NCI-H187 treated with DMSO at 0.1 percent for 48 hours (cell line): ENCODE measurements at places on chromosomes 1 and 21.

DNA sequence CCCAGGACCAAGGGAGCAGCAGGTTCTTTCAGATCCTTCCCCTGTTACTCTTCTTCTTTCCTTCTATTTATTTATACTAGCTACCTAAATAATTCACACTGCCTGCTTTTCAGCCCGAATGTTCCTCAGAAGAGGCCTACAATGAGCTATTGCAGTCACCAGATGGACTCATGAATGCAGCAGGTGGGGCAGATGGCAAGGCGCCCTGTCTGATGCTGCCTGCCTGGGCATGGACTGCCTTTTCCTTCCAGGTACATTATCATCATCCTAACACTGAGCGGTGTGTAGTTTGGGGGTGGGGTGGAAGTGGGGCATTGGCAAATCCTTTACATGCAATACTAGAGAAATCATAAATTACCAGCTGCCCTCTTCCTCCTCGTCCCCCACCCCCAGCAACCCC lies 17.6 kb downstream of the ESRRG start:
- no peak for DNase-seq

GRCh38 chr1:34267326-34267725 lies 90.6 kb downstream of the C1orf94 start:
- no peak for DNase-seq

DNA sequence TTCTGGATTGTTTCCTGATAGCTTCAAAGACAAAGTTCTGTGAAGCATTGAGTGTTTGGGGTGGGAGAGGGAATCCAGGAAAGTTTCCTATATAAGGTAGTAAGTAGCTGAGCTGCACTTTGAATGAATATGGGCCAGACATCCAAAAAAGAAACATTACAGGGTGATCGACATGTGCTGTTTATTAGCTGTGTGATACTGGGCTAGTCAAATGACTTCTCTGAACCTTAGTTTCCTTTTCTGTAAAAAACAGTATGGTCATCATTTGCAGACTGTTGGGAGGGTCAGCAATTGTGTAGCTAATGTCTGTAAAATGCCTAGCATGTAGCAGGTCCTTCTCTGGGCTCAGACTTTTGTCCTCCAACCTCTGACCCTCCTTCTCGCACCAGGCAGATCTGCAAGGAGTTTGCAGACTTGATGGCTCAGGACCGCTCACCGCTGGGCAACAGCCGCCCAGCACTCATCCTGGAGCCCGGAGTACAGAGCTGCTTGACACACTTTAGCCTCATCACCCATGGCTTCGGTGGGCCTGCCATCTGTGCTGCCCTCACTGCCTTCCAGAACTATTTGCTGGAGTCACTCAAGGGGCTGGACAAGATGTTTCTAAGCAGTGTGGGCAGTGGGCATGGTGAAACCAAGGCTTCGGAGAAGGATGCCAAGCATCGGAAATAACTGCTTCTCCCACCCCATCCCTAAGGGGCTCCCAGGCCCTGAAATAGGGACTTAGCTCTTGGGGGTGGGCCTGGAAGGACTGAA lies 21.1 kb downstream of the TFAP2E start:
- DNase-seq, result no peak

DNA sequence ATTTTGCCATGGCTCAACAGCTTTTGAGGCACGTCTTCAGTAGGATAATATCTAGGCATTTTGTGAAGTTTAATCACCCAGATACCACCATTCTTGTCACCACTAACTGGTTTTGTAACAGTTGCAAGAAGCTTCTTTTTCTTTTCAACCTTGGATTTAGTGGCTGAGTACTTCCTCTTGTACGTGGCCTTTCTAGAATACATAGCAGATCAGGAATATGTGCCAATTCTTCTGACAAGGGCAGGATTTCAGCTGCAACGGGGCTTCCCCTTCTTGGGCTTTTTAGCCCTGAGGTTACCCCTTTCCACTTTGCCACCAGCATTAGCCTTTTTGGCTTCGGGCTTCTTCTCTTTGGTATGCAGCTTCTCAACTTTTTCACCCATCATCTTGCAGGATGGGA lies 79.3 kb upstream of the WARS2 start:
- no peak for DNase-seq

DNA sequence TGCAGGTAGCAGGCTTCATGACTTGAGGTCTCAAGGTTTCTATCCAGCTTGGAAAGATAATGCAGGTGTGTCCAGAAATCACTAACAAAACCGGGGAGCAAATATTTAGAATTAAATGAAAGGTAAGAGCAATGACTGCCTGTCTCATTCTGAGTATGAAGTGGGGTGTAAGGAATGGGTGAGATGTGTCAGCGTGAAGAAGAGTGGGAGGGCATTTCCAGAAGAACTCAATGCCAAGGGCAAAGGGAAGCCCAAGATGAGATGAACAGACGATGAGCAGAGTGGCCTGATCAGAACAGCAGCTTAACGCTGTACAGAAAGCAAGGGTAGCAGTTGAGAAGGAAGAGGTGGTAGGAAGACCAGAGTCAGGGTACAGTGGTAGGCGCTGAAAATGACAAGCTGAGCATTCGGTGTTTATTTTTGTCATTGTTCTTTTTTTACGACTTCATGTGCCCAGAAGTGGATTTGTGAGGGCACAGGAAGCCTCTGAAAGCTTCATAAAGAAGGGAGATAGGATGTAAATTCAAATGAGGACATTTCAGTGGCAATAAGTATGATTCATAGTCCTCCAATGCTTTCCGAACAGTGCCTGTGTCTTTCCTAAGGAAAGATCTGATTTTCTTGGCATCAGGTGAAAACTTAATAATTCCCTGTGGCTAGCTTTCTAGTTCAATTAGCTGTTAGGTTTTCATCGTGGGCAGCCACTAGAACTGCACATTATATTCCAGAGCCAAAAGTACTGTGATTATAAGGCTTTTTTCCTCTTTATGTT lies 190.5 kb downstream of the APP start:
- no peak for DNase-seq

DNA sequence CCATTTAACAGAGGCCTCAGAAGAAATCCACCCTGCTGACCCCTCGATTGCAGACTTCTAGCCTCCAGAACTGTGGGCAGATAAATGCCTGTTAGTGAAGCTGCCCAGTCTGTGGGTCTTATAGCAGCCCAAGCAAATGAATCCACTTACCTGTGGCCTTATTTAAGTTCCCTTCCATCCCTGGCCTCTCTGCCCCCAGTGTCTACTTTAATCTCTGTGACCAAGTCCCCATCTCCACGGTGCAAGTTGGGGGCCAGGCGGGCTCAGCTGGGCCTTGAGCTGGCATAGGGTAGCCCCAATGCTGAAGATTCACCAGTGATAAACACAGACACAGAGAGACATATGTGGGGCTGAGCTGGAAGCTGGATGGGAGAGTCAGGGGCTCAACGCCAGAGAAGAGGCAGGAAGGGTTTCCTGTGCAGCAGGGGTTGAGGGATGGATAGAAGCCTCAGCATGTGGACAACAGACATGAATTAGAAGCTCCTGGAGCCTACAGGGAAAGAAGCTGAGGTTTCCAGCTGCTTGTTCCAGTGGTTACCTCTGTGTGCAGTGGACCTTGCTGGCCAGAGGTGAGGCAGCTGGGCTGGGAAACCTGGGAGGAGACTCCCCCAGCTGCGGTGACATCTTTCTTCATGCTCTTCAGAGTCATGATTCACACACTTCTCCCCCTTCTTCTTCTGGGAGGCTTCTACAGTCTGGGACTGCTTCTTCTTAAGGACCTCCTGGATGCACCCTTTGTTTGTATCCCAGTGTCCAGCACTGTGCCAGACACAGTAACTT lies 13.4 kb upstream of the B3GALT5 start:
- no peak for DNase-seq

- DNase-seq, result no peak
These were observed 13.9 kb downstream of the LSS start for GRCh38 chr21:46214478-46215340.
